CD4-positive, alpha-beta T cell treated with Interleukin-6 for 4 hours (primary cell): ENCODE measurements at places on chromosomes 2 and 18.

GRCh38 chr2:26033270-26033817, 540 bp upstream of the RAB10 start:
- peak; percentile 42 for DNase-seq

GRCh38 chr2:170321526-170321925, 143.6 kb downstream of the MYO3B start:
- DNase-seq = no peak

GRCh38 chr2:50782543-50782942, 249.4 kb downstream of the NRXN1 start:
- no peak for DNase-seq

GRCh38 chr2:19301706-19302105, 56.7 kb downstream of the OSR1 start:
- DNase-seq = no peak

- no peak for DNase-seq
These were observed 368.2 kb downstream of the EPHA4 start for GRCh38 chr2:221203856-221204255.

- DNase-seq = no peak
These were observed 29.8 kb downstream of the SUCLG1 start for GRCh38 chr2:84429328-84429727.

- no peak for DNase-seq
These were observed 14.9 kb downstream of the RAB6D start for GRCh38 chr2:131349021-131349420.
